AG10803 (cell line): ENCODE measurements at places on chromosomes 5 and 9.

- no peak for DNase-seq
Observed at GRCh38 chr5:1304033-1304432, 9.2 kb upstream of the TERT start.

- no peak for DNase-seq
Observed at GRCh38 chr5:142797420-142797819, 27.2 kb downstream of the ARHGAP26 start.

DNA sequence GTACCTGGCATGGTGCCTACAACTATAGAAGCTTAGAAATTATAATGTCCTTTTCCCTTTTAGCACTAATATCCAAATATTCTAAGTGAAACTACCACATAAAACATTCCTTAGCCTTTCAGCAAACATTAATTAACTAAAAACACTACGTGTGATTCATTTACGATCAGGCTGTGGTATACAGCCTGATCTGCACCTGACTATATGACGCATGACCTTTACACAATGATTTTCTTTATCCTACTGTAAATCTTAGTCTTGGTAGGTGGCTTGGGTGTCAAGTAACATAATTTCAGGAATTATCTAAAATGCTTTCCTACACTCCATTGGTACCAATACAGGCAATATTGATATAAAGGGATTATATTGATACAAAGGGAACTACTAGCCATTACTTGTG, 686.7 kb downstream of the DTWD2 start:
- no peak for DNase-seq

- DNase-seq = no peak
Observed at GRCh38 chr9:122364117-122364782, 6.6 kb upstream of the PTGS1 start.

- no peak for DNase-seq
Observed at GRCh38 chr9:100084734-100085133, 14.1 kb downstream of the ERP44 start.

GRCh38 chr9:93549611-93550010, 26.8 kb upstream of the PHF2 start:
- no peak for DNase-seq

GRCh38 chr9:136936645-136937170, 7.8 kb downstream of the FBXW5 start:
- DNase-seq = no peak

GRCh38 chr5:74070766-74071165, 444.8 kb downstream of the ARHGEF28 start:
- no peak for DNase-seq

- DNase-seq = no peak
Observed at GRCh38 chr5:123535648-123536047, 23.7 kb downstream of the CSNK1G3 start.

DNA sequence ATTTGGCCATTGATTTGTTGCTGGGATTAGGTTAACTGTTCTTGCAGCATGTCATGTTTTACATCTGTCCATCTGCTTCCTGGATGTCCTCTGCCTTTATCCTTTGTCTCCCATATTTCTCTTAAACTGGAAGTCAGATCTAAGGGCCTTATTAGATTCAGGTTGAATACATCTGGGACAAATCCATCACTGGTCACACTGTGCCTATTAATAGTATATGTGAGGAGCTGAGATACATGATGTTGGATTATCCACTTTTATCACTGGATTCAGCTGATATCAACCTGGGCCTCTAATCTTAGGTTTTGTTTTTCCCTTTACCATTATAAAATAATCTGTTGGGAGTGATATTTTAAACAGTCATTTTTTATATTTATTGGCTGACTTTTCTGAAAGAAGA, 41.8 kb upstream of the ROPN1L start:
- DNase-seq = no peak

GRCh38 chr9:114911167-114911821, 19.1 kb downstream of the TNFSF8 start:
- peak; percentile 59 for DNase-seq
